Activated CD4-positive, alpha-beta memory T cell treated with anti-CD3 and anti-CD28 coated beads, Interleukin-2, amount 10 ng/mL, durations not matched to agents 7 days and 5 days (primary cell): ENCODE measurements at places on chromosomes 6 and 20. TPM values are rescaled to one million over a fixed set of nuclear protein-coding genes. Genes with fewer than 3 reads are reported as not detected.

DNA sequence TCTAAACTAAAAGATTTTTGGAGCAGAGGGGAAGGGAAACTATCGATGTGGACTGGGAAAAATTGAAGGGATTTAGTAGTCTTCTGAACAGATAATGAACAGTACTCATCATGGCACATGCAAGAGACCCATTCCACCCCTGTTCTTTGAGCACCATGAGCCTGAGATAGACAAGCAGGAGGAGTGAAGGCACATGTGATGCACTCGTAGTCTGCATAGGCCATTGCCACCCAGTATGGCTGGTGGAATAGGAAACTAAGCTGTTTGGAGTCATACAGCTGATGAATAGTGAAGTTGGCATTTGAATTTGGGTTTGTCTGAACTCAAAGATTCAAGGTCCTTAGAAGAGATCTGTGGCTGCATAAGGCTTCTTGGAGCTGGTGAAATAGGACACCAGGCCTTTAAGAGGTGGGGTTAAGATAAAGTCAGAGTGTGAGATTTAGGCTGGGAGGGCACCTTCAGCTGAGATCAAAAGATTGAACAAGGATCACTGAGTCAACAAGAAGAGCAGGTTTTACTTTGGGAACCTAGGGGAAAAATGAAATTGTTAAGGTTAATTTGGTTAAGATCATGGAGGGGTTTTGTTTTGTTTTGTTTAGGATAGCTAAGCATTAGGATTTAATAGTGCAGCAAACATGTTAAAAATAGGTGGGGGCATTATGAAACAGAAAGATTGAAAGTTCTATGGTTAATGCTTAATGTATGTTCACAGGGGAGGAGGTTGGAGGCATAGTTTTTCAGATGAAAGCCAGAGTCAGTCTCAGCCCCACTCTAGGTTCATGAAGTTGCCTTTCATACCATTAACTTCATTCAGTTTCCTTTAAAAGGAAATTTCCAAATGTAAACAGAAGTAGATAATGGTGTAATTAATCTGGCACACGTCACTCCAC lies 148.8 kb downstream of the ARID1B start:
- DNase-seq = no peak

- peak; percentile 81 for DNase-seq
These were observed 52.2 kb upstream of the BTN3A2 start for GRCh38 chr6:26312501-26313397.

The TFAP2D gene
- not detected for total RNA-seq

DNA sequence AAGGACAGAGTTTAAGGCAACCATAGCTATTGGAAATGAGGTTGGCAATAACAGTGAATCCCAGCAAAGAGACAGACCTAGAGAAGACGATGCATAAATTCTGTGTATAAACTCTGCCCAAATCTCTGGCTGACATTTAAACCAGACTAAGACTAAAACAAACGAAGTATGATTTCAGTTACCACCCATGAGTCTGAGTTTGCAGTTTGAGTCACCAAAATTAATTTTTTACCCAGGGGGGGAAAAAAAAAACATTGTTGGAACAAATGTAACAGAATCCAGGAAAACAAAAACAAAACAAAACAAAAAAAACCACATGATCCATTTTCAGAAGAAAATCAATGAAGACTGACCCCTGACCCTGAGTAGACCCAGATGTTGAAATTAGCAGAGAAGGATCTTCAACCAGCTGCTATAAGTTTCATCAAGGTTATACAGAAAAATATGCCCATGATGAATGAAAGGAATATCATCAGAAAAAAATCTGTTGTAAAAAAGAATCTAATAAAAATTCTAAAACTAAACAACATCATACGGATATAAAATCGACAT lies 190.8 kb downstream of the GMDS start:
- no peak for DNase-seq

- no peak for DNase-seq
These were observed 219.7 kb downstream of the FARS2 start for GRCh38 chr6:5481033-5481432.

DNA sequence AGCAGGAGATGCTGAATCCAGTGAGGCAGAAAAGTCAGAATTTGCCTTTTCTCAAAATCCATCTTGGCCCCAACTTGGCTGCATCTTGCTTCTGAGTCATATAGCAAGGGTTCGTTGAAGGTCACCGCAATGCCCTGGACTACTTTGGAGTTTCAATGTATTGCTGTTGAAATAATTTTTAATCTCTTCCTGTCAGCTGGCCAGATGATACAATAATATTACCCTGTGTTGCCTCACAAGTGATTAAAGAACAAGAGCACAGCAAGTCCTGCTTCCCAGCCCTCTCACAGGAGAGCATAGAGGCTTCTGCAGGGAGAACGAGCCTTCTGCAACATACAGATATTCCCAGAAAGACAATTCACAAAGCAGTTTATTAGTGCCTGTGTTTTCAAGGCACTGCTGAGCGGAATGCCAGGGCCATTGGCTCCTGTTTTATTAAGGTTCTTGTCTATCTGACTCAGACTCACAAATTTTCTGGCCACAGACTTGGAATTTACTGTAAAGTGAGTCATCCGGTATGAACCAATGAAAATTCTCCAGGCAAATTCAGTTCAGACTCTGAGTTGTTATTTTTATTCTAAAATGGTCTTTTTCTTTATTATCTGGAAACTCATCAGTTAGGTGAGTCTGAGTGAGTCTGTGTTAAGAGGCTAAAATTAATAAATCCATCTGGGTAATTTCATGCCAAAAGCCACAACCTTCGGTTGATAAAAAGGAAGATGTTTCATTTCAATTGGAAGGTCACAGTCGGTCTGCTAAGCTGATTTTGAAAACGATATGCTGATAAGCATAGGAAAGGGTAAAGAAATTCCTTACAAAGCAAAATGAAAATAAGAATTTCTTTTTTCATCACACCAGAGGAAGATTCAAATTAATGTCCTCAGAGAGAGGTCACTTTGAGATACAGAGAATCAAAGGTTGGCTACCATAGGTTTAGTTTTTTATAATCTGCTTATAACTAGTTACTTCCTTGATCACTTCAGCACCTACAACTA lies 289.4 kb upstream of the STXBP5 start:
- no peak for DNase-seq

GRCh38 chr6:136318676-136319075 lies 29.0 kb upstream of the BCLAF1 start:
- no peak for DNase-seq

The MYMX gene
- not detected for total RNA-seq

The LTA gene
- total RNA-seq = 38.4 TPM

DNA sequence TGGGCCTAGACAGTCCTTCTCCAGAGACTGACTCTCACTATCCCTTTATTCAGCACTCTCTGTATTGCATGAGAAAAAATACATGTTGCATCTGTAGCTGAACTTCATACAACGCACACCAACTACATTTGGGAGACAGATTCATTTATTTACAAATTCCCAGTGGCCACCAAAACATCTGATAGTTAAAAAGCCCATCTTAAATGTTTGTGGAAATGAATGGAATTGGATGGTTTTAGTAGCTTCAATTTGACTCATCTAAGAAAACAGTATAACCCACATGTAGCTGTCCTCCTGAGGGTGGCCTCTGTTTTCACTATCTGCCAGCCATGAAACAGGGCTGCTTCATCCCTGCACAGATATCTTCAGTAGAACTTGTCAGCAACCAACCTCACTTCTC lies 116.3 kb downstream of the PCSK2 start:
- no peak for DNase-seq

DNA sequence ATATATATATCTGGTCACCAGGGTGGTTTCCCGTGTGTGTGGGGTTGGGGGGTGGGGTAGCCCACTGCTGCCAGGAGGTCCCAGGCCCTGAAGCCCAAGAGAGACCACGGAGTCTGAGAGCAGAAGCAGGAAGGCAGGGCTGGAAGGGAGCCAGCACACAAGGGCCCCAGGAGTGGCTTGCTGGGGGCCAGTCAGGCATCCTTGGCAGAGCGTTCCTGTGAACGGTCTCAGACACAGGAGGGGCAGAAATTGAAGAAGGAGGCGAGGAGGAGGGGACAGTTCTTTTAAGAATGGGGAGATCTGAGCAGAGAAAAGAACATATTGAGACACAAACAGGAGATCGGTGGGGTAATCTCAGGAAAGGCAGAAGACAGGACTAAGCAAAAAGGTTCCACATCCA lies 1.9 kb upstream of the EBF4 start:
- DNase-seq = no peak

The MDFI gene
- total RNA-seq = not detected

DNA sequence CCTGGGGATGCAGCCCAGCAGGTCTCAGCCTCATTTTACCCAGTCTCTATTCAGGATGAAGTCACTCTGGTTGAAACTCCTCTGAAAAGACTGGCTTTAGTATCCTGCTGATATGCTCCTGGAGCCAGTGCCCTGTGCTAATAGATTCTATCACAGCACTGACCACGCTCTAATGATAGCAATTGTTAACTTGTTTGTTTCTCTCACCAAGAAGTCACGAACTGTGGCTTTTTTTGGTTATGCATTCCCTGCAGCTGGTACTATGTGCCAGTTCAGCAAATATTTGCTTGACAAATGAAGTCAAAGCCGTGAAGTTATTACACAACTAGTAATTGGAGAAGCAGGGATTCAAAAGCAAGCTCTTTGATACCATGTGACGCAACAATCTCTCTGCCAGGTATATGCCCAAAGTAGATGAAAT lies 754.6 kb downstream of the KIF16B start:
- DNase-seq = no peak

The WFDC10B gene
- not detected for total RNA-seq

The TOX2 gene
- 4.6 TPM for total RNA-seq

The IL17A gene
- total RNA-seq = 6.2 TPM

GRCh38 chr20:16590041-16590633 lies 16.9 kb upstream of the KIF16B start:
- DNase-seq = no peak

DNA sequence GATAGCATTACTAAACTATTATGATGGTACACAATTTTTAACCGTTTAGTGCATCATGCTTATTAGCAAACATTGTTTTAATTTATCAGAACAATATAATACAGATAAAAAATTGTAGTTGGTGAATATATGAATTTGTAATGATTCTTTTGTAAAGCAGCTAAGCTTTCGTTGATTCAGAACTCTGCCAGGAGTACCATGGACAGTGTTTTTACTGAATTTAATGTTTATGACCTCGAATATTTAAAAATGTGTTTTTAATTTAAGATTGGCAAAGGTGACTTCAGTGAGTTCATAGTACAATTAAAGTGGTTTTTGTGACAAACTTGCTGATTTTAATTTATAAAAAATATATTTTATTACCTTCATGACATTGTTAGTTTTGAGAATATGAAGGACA lies 10.0 kb downstream of the AFDN start:
- DNase-seq = no peak

The TSPO2 gene
- not detected for total RNA-seq

The HTR1E gene
- not detected for total RNA-seq

DNA sequence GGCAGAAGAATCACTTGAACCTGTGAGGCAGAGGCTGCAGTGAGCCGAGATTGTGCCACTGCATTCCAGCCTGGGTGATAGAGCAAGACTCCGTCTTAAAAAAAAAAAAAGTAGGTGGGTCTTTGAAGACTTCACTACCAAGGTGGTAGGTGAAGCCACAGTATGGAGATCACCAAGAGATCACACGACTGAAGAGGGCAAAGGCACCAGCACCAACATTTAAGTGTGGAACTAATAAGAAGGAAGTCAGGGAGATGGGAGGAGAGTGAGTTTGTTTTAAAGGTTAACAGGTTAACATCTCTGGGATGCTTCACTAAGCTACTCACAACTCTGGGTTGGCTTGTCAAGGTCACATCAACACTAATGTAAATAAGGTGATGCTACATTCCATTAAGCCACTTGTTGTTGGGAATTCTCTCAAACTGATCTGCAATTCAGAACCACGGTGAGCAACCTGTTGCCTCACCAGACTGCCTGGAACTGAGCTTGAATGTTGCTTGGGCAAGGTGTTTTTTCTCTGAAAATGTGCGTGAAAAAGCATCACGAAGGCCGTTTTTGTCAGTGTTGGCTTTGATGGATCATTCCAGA lies 48.7 kb downstream of the KCTD20 start:
- DNase-seq = no peak

DNA sequence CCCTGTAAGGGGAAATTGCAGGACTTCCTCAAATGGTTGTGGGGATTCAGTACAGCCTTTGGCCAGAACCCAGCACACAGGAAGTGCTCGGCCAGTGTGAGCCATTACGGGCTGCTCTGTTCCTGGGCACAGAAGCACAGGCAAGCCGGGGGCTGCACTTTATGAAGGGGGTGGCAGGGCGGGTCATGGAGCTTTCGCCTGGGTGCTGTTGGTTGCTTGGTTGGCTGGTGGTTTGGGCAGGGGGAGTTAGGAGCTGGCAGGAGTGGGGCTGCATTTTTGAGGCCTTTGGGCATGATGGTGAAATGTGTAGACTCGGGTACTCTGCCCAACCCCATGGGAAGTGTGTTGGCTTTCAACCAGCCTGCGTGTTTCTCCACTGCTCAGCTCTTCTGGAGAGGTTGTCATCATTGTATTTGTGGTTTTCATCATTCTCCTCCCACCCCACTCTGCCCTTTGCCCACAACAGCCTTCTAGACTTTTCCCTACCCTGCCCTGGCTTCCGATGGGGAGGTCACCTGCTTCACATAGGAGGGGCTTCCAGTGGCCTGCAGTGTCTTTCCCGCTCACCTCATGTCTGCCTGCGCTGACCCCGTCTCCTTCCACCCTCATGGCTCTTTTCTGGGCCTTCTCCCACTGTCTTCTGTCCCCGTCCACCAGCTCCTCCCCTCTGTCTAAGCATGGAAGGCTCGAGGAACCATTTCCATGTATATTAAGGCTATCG lies 16.1 kb upstream of the RBM38 start:
- no peak for DNase-seq

GRCh38 chr20:22652681-22653588 lies 68.6 kb upstream of the FOXA2 start:
- no peak for DNase-seq

- no peak for DNase-seq
These were observed 58.1 kb downstream of the LRFN2 start for GRCh38 chr6:40529040-40529439.

The TCEA2 gene
- 74.1 TPM for total RNA-seq

The FAM83D gene
- total RNA-seq = 18.9 TPM

DNA sequence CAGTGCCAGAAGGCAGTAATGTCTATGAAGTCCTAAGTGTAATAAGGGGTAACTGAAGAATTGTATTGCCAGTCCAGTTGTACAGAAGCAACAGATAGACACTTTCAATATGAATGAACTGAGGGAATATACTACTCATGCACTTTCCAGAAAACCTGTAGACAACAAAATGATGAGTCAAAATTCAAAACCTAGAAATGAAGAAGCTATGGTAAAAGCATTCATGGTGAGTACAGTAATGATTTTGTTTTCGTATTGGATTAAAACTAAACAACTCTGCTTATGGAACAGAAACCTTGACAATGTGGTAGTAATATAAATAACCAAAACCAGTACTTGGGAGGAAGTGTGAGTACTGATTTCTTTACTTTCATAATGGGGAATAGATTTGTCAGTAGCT lies 35.0 kb downstream of the ARMC2 start:
- no peak for DNase-seq

DNA sequence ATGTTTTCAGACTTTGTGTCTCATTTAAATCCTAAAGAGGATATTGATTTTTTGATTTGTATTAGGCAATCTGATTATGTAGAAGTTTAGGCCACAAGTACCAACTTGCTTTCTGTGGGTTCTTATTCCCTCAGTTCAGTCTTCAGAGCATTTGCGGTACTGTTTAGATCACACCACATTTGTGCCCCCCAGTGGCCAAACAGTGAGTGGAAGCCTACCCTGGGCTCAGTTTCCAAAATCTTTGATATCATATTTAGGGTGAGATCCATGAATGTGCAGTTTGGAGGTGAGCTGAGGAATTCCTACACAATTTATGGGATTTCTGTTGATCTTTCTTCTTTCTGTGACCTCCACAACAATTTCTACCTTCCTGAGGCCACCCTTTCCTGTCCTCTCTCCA lies 92.3 kb upstream of the FUT9 start:
- DNase-seq = no peak

The PROCR gene
- 0.88 TPM for total RNA-seq
